ENCODE measurements at places on chromosomes 3 and 15.

- DNase-seq = peak; percentile 99
Measured at GRCh38 chr3:48556796-48557626, at the start of gene PFKFB4. TSS of gene PFKFB4 (minus strand) at chr3:48556803. CDS start at chr3:48556777, 26 bp downstream.

- DNase-seq = no peak
Measured at GRCh38 chr3:37811625-37812498, 49.8 kb upstream of the CTDSPL start.

DNA sequence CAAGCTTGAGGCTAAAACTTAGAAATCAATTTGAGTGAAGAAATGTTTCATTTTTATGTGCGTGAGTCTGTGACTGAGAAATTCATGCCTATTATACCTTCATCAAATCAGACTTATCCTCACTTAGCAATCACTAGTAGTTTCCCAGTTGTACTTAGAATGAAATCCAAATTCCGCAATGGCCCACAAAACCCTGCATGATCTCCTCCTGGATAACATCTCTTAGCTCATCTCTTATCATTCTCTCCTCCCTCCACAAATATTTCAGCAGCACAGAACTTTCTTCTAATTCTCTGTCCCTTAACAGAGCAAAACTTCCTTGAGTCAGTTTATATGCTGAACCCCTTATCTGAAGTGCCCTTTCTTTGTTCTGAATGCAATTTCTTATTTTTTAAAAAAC lies 198.8 kb upstream of the TGFBR2 start:
- DNase-seq = no peak

DNA sequence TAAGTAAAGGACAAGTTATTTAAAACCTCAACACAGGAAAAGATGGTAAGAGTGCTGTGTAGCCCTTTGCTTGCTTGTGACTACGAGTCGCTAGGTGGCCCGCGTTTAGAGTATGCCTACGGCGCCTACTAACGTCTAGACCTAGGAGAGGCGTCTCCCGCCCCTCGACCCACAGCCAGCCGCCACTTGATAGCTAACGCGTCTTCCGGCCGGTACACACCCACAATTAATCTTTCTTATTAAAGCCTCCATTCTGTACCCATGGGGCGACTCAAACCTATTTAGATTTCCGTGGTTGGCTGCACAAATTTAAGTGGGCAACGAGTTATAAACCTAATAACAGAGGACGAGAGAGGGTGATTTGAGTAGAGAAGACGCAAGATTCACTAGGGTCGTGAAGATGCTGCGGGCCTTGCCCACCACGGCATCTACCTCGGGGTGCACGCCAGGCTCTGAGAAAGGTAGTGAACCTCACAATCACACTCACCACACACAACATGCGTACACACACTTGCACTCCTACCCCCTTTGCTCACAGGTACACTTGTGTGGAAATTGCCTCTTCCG lies 12.0 kb downstream of the SOX2 start:
- no peak for DNase-seq

DNA sequence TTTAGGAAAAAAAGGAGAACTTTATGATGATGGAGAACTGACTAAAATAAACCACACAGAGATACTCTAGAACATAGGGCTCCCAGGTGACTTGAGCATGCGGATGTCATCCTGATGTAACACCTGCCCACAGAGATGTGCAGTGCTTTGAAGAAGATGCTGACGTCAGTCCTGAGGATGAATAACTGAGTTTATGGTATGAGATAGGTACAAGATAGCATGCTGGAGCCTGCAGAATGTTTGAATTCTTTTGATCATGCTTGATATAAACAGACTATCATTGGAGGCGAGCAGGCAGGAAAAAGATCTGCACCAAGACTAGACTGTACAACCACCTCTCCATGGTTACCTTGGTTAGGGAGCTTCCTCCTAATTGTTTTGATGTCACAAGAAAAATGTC lies 12.4 kb downstream of the CCR4 start:
- DNase-seq = no peak

DNA sequence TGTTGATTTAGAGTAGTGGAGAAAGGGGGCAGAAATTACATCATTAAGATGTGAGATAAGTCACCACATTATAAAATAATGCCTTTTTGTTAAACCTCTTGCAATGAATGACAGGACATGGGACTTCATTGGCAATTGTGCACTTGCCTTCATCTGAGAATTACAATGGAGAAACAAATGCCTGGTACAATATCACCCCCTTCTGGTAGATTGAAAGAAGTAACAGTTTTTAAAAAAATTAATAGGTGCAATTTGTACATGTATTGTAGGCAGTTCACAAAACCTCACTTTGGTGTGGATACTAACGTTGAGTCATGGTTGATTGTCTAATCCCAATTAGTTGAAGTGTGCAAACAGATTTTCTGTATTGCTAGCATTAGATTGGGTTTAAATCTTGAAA lies 4.6 kb upstream of the P2RY14 start:
- peak; percentile 53 for DNase-seq

GRCh38 chr15:67094001-67094826 lies 28.8 kb downstream of the SMAD3 start:
- DNase-seq = no peak

DNA sequence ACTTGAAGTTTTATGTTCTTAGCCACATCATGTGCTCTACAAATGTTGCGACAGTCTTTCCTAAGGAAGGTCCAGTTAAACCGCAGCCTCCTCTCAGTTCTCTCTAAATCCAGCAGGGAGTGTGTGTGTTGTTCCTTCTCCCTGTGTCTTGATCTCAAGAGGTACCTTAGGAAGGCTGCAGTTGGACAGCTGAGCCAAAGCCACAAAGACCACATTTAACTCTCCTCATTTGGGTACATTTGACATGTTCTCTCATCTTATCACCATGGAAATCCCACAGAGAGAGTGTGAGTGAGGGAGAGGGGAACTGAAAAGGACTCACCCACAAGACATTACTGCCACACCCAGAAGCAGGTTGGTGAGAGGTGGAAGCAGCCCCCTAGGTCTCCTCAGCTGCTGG lies 79.5 kb downstream of the CD200R1L start:
- no peak for DNase-seq

DNA sequence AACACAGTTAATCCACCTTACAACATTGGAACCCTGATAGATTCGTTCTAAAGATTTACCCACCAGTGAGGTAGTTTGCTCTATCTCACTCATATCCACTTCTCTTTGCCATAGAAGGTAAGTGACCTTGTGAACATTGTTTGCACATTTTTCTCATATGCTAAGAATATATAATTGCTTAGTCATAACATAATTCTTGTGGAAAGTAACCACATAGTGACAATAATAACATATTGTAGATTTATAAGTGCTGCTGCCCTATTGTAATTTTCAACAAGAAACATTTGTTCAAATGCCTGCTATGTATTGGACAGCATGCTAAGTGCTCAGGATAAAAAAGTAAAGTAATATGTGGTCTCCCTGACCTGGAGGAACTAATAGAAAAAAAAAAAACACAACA lies 554.2 kb upstream of the KCNMB2 start:
- no peak for DNase-seq

GRCh38 chr3:53260286-53260785 lies 4.5 kb upstream of the TKT start:
- no peak for DNase-seq

GRCh38 chr3:143771939-143772338 lies 76.3 kb downstream of the SLC9A9 start:
- DNase-seq = no peak

- no peak for DNase-seq
Measured at GRCh38 chr3:81363816-81364215, 397.6 kb downstream of the GBE1 start.

DNA sequence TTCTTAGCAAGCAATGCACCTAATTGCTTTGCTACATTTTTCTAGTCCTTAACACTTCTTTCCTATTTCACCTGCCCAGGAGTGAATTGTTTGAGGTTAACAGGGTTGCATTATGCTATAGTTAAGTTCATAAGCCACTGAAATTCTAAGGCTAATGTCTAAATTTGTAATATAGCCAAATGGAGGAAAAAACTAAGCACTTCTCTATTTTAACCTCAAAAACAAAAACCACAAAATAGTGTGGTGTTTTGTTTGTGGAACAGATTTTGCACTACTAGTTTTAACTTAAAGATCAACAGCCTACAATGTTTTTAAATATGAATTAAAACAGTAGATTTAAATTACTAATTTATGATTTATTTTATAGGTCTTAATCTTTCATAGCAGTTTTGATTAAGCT lies 5.5 kb downstream of the ATOSA start:
- DNase-seq = no peak

- DNase-seq = no peak
Measured at GRCh38 chr3:53862241-53862640, 15.9 kb downstream of the IL17RB start.

DNA sequence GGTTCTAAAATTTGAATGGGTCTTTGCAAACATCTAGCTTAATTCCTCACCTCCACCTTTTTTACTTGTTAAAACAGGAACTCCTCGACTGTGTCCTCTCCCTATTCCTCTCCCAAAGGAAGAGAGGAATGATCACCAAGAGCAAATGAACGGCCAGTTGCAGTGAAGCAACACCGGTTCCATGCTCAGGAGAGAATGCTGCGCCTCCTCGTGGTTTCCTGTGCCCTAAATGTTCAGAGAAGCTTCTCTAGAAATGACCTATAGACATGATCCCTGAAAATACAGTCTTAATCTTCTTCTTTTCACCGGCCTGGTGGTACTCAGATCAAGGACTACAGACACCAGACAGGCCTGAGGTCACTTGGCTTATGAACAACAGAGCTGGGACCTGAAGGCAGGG lies 65.1 kb upstream of the GUCA1C start:
- no peak for DNase-seq

- no peak for DNase-seq
Measured at GRCh38 chr3:67389176-67389575, 265.2 kb downstream of the SUCLG2 start.

- no peak for DNase-seq
Measured at GRCh38 chr15:89769366-89769765, 6.8 kb upstream of the MESP2 start.

- peak; percentile 83 for DNase-seq
Measured at GRCh38 chr15:49962044-49962602, 156.9 kb downstream of the ATP8B4 start.

- no peak for DNase-seq
Measured at GRCh38 chr3:141945726-141946485, 69.5 kb downstream of the ATP1B3 start.

DNA sequence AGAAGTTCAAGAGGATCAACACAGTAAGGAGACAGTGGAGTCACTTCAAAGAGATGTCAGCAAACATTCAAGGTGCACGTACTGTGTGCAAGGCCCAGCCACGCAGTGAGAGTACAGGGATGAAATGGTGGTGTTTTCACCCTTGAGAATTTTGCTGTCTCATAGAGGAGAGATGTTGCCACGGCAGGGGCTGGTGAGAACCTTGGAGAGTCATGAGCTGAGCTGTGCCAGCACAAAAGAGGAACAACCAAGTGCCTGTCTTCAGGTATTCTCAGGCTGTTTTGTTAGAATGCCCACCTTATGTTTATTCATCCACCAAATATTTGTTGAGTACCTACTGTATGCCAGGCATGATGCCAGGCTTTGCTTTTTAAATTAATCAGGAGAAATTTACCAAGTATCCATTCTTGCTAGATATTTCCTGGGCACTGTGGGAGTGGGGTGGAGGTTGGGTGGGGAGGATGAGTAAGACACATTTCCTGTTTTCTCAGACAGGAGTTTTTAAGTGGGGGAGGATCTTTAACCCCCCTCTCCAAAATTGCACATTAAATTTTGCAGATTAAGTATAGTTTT lies 72.6 kb downstream of the SLC6A11 start:
- DNase-seq = no peak

DNA sequence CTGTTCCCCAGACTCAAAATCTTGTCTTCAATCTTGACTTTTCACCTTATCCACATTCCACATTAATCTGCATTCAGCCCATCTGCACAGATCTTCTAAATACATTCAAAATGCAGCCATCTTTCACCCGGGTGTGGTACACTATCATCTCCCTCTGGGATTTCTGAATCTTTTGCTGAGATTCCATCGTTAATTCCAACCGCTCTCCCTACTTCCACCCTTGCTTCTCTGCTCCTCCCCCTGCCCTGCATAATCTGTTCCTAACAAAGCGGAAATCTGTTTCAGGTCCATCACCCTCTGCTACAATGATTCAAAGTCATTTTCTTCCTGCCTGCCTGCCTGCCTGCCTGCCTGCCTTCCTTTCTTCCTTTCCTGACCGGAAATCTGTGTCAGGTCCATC lies 7.9 kb upstream of the GOLGA8B start:
- no peak for DNase-seq

GRCh38 chr15:100720406-100720967 lies 118.1 kb downstream of the ASB7 start:
- no peak for DNase-seq

- DNase-seq = peak; percentile 43
Measured at GRCh38 chr3:197151580-197151979, 122.0 kb upstream of the MELTF start.

DNA sequence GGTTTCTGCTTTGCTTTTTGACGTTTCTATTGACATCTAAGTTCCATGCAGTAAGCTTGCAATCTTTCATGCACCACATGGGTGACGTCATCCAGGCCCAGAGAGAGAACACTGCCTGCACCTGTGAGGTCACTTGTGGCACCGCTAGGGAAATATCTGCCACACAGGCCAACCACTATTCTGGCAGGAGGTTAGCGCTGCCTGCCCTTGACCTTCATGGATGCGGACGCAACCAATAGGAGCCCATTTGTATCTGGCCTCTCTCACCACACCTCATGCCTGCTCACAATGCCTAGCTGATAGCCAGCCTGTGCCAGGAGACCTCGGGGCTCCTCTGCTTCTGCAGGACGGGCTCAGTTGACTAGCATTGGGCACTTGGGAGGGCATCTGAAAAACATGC lies 55.8 kb upstream of the PRR23E start:
- DNase-seq = no peak

DNA sequence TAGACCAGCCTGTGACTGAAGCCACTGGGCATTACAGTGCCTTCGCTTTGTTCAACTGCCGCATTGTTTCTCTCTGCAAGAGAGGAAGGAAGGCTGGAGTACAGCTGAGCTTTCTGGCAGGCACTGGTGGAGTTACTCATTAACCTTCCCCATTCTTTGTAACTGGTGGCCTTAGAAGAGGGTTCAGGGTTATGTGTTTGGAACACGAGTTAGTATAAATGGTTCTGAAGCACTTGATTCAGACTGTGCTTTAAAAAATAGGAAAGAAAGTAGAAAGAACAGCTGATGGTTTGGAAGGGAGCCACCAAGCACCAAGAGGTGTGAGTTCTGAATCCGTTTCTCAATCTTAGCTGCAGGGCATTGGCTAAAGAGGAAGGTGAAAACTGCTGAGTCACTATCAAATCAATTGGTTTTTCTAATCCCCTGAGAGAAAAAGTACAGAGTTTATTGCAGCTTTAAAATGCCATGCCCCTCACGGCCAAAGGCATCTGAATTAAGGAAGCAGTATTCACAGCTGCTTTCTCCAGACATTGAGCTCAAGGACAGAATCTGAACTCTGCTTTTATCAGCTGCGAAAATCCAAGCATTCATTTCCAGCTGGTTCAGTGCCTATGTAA lies 3.6 kb downstream of the HGD start:
- DNase-seq = peak; percentile 88

GRCh38 chr15:71634820-71635560 lies 175.4 kb upstream of the NR2E3 start:
- DNase-seq = peak; percentile 22

GRCh38 chr3:121750087-121750415 lies 510 bp upstream of the GOLGB1 start:
- no peak for DNase-seq

- DNase-seq = no peak
Measured at GRCh38 chr3:193884652-193885051, 251.3 kb upstream of the HES1 start.

GRCh38 chr15:92605225-92605944 lies 50.2 kb downstream of the FAM174B start:
- no peak for DNase-seq

GRCh38 chr15:32716216-32716914 lies 1.4 kb upstream of the GREM1 start:
- DNase-seq = no peak

- DNase-seq = no peak
Measured at GRCh38 chr3:100947119-100947518, 46.1 kb downstream of the ABI3BP start.
